ENCODE measurements at places on chromosomes 1 and 21.

DNA sequence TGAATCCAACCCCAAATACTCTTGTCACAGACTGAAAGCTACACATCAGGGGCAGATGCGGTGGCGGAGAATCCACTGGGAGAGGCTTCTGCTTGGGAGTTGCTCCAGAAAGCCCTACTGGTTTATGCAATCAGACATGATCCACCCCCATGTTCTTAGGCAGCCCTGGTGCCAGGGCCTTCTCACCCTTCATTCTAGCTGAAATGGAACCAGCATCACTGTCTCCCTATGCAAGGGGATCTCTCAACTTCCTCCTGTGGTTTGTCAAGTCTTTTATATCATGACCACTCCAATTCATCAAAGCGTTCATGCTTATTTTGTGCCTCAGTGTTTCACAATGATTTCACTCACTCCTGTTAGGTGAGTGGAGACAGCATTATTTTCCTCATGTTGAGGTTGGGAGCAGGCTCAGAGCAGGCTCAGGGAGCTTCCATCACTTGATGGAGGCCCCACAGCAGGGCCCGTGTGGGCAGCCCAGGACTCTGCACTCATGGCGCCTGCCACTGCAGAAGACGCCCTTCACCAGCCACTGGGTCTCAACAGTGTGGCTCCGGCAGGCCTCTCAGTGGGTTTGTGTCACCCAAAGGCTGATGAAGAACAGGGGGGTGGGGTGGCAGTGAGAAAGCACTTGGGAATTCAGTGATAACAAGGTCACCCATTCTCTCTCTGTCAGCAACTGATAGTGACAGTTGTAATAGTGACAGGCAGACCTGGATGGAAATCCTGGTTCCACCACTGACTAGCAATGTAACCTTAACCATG is 67.1 kb downstream of the CD58 start:
- DNase-seq = peak; percentile 67

GRCh38 chr1:184356891-184357290 is 29.9 kb upstream of the C1orf21 start:
- DNase-seq = no peak

GRCh38 chr1:12141163-12141850 is 25.5 kb upstream of the TNFRSF1B start:
- DNase-seq = no peak

DNA sequence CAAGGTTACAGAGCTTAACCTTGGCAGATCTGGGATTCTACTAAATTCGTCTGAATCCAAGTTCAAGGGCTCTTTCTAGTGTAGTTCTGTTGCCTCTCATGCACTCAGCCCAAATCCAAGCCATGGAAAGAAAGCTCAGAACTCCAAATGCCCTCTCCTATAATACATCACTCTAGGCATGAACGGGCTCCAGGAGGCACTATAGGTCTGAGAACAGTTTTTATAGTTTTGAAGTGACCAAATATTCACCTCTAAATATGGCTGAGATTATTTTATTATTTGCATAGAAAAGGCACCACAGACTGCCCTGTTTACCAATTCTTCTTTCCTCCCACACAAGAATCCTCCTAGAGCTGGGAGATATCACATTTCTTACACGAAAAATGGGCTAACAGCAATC is 327.9 kb upstream of the BEND5 start:
- DNase-seq = no peak

- no peak for DNase-seq
These were observed 267.3 kb downstream of the LTN1 start for GRCh38 chr21:28725396-28725795.
